ENCODE measurements at places on chromosomes 2 and 18.

DNA sequence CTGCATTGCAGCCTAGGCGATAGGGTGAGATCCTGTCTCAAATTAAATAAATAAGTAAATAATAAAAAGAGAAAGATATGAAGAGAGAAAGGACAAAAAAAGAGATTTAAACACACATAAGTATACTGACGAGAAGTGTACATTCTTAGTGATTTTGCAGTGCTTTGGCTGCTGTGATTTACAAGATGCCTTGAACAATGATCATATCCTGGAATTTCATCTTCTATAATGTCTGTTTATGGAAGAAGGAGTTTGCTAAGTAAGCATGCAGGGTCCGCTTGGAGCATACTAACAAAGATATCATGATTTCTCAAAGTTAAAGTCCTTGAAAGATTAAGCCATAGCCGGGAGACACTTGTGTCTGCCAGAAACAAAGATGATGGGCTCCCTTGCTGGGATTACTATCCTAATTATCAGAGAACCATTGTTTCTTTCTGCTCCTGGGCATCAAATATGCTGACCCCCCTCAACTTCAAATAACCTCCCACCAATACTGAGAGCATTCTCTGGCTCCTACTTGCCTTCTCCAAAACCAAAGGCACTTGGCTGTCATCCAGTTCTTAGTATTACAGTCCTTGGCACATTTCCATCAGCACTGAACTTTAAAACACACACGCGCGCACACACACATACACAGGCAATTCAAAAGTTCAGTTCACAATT, 47.5 kb upstream of the STAM2 start:
- peak; percentile 21 for DNase-seq

GRCh38 chr18:48879008-48879431, 71.7 kb downstream of the SMAD7 start:
- no peak for DNase-seq

DNA sequence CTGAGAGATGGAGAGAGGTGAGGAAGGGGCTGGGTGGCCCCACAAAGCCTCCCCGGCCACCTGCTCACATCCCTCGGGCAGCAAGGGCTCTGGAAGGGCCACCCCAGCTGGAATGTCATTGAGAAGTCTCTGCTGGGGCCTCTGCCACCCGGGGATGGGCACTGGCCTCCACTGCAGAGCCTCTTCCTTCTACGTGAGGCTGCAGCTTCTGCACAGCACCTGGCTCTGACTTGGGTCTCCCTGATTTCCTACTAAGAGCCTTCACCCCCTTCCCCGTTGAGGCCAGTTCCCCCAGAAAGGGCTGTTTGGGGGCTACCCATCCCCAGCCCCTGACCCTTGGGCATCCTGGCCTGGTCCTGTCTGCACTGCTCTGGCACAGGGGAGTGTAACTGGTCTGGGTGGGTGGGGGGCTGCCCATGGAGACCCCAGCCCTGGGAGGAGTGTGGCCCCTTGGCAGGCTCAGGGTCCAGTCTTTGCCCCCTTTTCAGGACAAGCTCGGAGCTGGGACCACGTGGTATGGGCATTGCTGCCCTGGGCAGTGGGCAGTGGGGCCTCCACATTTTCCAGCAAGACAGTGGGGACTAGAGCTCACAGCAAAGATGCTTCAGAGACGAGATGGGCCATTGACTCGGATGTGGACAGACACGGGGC, 5.6 kb downstream of the PDCD1 start:
- no peak for DNase-seq

- DNase-seq: no peak
These were observed 26.2 kb downstream of the PHLPP1 start for GRCh38 chr18:62741584-62741983.

DNA sequence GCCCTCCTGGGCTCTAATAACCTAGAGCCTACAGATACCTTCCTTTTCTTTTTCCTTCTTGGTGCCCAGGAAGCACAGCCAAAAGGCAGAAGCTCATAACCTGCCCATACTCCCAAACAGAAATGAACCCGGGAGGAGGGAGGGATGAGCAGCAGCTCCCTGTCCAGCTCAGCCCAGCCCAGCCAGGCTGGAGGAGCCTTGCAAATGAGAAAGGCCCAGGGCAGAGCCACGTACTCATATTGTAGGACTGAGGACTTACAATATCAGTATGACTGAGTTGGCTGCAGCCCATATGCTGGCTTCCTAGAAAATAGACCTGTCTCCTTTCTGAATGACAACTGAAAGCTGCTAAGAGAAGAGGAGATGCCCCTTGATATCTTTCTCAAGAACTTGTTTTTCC, 21.7 kb downstream of the PKDCC start:
- DNase-seq: no peak

- DNase-seq: no peak
These were observed 44.6 kb downstream of the SMAD4 start for GRCh38 chr18:51074605-51075004.

DNA sequence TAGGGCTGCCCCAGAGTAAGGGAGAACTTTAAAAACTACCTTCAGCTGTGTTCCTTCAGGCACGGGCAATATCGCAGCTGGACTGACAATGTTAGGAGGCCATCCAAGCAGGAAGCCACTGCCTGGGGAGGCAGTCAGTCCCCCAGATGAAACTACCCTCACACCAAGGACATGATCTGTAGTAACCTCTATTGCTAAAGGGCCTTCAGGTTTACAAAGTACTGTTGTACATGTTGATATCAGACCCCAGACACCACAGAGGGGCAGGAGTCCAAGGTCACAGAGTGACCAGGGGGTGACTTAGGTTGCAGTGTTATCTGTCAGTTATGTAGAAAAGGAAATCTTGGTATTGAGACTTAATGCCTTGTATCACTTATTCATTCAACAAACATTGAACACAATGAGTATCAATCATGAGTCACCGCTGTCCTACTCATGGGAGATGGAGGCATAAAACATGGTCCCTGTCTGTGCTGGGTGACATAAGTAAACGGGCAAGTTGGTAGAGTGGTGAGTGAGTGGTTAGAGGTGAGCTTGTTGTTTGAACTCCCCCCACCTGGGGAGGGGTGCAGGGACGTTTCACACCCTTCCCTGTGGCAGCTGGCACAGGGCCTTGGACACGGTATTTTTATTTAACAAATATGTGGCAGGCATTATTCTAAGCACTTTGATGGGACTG, 7.1 kb downstream of the CABLES1 start:
- no peak for DNase-seq

- no peak for DNase-seq
These were observed 314.8 kb downstream of the RBM43 start for GRCh38 chr2:150946831-150947230.

GRCh38 chr2:156999661-157000060, 257.8 kb upstream of the GALNT5 start:
- no peak for DNase-seq

DNA sequence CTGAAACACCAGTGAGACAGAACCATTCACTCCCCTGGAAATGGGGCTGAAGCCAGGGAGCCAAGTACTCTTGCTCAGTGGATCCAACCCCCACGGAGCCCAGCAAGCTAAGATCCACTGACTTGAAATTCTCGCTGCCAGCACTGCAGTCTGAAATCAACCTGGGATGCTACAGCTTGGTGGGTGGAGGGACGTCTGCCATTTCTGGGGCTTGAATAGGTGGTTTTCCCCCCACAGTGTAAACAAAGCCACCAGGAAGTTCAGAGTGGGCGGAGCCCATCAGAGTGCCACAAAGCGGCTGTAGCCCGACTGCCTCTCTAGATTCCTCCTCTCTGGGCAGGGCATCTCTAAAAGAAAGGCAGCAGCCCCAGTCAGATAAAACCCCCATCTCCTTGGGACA, 292.8 kb downstream of the LNPK start:
- DNase-seq: no peak

DNA sequence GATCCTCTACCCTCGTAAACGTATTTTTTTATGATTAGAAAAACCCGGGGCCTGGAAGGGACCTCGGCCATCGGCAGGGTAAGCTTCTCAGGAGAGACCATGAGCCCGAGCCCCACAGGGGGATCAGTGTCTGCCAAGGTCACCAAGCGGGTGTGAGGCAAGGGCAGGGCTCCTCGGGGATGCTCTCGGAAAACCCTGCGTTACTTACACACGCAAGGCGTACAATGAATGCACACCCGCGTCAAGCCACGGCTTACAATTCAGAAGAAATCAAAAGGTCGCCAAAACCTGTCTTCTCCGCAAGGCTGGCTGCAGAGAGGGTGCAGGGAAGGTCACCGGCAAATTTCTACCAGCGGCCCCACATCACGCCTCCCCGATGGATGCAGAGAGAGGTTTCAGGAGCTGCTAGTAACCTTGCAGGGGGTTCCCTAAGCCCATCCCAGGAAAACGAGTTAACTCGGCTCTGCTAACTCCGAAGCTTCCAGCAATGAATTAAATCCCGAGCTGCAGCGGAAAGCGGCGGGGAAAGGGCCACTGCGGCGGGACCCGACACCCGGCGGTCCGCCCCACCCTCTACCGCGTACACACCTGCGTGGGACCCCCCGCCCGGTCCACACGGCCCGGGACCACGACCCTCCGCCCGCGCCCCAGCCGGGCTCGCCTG, 638 bp downstream of the ST3GAL5 start:
- DNase-seq: peak; percentile 16

- DNase-seq: no peak
These were observed 97.4 kb downstream of the ZNF516 start for GRCh38 chr18:76397631-76398030.

DNA sequence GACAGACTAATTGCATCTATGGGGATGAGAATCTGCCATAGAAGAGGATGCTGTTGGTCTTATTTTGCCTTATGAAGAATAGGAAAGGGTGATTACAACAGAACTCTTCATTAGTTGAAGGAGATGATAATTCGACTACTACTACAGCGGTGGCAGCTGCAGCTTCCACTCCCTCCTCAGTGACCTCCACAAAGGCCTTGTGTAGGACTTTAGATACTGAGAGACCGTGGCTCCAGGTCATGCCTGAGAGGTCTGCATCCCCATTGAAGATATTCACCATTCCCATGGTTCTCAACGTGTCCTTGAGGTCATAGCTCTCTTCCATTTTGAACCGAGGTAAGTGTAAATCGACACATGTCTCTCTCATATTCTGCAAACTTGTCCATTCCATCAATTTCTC, 6.4 kb downstream of the SERPINB4 start:
- DNase-seq: no peak

DNA sequence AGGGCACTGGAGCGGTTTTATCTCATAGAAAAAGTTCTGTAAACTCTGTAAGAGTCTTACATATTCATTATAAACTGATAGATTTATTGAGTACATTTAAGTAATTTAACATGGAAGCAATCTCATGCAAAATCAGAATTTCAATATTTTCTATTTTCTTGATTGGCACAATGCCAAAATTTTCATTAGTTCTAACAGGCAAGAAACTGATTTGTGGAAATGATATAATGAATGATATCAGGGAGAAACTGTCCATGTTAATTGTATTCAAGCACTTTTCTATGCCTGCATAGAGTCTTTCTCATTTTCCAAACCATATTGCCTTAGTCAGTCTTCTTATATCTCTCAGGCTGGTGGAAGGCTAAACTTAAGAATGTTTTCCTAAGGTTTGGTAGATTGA, 23.0 kb upstream of the SPAG16 start:
- DNase-seq: no peak

DNA sequence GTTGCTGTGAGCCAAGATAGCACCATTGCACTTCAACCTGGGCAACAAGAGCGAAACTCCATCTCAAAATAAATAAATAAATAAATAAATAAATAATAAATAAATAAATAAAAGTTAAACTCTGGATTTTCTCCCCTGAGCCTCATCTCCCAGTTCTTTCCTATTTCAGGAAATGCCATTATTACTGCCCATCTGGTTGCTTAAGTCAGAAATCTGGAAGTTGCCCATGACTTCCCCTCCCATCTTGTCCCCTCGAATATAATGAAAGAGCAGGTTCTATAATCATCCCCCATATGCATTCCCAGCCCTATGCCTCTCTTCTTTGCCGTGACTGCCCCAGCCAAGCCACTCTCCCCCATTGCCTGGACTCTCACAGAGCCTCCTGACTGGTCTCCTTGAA, 4.2 kb upstream of the PSD4 start:
- DNase-seq: no peak

- no peak for DNase-seq
These were observed 369.1 kb downstream of the SETBP1 start for GRCh38 chr18:45049578-45050319.

DNA sequence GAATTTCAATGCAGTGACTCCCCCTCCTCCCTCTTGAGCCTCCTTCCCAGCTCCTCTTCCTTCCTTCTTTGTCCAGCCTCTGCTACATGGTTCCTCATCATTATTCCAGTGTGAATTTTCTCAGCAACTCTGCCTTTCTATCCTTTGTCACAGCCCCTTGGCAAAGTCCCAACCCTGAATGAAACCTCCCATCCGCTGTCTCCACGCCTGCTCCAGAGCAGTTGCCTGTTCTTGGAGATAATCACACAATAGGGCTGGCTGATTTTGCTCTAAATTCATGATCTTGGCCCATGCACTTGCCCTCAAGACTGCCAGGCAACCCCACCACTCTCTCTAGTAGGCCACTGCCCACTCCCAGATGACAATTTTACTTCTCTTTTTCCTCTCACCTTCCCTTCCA, 61.4 kb downstream of the BCL2L11 start:
- no peak for DNase-seq

DNA sequence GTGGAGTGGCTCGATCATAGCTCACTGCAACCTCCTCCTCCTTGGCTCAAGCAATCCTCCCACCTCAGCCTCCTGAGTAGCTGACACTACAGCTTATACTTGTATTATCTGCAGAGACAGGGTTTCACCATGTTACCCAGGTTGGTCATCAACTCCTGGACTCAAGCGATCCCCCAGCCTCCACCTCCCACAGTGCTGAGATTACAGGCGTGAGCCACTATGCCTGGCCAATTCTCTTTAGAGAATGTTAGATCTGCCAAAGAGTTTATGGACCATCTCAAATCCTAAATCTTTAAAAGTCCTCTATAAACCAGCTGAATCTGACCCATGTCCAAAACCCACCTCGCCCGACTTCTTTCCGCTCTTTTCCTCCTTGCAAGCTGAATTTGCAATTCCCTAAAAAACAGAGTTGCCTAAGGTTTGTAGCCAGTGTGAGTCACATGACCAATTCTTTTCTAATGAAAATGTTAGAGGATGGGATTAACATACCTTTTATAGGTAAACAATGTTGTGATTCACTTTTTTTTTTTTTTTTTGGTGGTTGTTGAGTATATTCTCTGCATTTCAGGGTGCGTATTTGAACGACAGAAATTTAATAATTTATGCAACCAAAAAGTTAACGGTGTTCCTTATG, 2.4 kb upstream of the PMAIP1 start:
- no peak for DNase-seq

GRCh38 chr2:25602333-25602723, 71.0 kb downstream of the DTNB start:
- no peak for DNase-seq

GRCh38 chr18:24271381-24272228, 126.0 kb downstream of the OSBPL1A start:
- DNase-seq: no peak

DNA sequence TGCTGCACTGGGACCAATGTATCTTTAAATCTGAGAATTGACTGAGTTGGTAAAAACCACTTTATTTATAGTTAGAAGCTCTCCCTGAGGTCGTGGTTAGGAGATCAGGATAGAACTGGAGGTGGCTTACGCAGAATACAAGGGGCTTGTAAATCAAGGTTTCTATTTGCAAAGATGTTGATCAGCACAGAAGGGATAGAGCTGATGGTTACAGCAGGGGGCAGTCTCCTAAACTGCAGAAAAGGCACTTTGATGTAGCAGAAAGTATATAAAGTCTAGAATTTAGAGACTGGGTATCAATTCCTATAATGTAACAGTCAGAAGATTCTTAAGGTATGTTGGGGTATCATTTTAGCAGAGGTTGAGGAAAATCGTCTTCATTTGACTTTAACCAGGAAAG, 25.2 kb upstream of the ACVR1 start:
- no peak for DNase-seq

- no peak for DNase-seq
These were observed 42.3 kb upstream of the ALPP start for GRCh38 chr2:232336241-232336736.

- DNase-seq: no peak
These were observed 2.8 kb downstream of the INPP5D start for GRCh38 chr2:233062946-233063268.
